ENCODE measurements at places on chromosomes 7 and 10.
A peak's percentile ranks its signal among the peaks of the same experiment; 100 is the strongest.

DNA sequence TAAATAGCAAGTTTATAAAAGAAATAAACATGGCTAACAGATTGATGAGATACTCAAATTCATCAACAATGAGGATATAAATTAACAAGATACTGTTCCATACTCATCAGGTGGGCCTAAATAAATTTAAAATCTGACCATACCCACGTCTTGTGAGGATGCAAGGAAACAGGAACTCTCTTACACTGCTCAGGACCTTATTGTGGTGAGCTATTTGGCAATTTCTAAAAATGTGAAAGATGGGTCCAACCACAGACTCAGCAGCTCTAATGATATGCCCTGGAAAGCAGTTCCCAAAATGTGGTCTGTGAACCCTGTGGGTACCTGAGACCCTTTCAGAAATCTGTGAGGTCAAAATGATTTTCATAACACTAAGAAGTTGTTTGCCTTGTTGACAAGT, 21.5 kb downstream of the RPP38 start:
- DNase-seq, result no peak

DNA sequence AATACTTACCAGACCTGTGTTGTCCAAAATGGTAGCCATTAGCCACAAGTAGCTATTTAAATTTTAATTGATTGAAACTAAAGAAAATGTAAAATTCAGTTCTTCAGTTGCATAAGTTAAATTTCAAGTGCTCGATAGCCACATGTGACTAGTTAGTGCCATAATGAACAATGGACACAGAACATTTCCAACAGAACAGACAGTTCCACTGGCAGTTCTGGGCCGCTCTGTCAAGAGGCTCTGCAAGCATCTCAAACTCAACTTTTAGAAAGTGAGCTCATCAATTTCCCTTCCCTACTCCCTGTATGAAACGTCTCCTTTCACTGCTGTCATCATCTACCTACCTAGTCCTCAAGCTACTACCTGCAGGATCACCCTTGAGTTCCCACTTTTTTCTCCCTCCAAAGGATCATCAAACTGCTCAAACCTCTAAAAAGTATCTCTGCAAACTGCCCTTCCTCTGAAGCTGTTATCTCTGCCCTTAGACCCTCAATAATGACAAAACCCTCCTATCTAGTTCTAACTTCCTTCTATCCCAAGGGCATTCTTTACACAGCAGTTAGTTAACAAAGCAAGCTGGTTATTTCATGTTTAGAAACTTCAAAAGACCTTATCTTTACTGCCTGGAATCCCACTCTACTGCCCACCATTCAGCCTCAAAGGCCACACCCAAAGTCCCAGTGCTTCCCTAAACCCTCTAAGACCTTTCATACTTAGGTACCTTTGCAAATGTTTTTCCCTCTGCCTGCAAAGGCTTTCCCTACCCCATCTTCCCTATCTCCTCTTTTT, 20.6 kb downstream of the SHTN1 start:
- no peak for DNase-seq

- no peak for DNase-seq
These were observed 252.6 kb upstream of the ANKRD30A start for GRCh38 chr10:36872702-36873393.

DNA sequence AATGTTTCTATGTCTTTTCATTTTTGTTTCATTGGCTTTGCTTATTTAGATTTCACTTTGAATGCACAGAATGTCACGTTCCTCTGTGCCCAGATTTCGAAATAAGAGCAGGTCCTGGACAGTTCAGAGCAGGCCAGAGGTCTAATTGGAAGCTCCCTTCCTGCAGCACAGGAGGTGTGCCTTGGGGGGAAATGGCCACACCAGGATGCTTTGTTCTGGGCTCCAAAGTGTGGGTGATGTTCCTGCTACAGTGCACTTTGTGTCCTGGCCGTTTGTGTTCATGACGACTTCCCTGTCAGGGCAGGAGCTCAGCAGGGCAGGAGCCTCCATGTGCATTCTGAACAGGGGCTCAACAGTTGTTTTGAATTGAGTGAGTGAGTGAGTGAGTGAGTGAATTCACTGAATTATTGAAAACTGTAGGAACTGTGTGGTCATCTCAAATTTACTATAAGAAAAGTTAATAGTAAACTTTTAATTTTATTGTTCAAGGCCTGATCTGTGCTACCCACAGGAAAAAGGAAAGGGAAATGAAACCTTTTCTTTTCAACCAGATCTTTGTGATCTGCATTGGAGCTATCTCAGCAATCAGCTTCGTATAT, 109.5 kb upstream of the GJD4 start:
- no peak for DNase-seq

DNA sequence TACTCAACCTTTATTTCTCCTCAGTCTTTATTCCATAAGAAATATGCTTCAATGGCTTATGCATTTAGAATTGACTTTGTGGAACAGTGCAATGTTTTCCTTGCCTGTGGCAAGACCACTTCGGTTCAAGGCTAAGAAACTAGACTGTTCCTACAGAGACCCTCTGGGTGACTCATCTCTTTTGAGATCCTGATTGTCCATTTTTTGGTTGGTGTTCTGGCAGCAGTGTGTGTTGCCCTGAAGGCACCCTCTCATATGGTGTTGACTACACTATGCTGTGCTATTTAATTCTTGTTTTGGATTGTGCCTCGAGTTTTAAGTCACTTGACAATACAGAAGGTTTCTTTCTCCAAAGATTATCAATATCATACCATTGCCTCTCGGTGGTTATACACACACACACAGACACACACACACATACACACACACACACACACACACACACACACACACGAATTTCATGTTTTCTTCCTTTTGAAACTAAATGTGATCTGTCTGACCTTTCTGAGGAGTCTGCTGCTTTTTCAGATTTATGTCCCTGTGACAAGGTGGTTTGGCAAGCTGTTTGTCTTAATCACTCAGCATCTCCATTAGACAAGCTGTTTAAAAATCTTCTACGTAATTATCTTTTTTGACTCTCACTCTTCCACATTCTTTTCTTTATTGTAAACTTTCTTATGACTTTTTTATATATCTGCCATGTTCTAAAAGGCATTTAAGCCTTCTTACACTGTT, 187.2 kb downstream of the VTI1A start:
- DNase-seq, result no peak

- DNase-seq, result no peak
These were observed 94.9 kb upstream of the SKAP2 start for GRCh38 chr7:26959290-26959689.

DNA sequence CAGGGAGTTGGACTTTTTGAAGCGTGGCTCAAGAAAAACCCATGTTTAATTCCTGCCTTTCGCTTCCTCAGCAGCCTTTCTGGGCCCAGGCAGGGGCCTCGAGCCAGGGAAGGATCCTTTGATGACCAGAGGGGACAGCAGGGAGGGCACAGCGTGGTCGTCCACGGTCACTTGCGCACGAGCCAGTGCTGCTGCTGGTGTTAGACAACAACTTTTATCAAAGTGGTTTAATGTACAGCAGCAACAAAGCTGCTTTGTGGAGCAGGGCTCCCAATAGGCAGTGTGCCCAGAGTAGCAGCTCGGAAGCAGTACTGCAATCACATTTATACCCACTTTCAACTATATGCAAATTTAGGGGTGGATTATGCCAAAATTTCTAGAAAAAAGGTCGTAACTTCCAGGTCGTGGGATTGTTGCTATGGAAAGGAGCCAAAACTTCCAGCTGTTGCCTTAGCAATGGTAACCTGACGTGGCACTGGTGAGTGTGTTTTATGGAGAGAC, 6.1 kb downstream of the GIMAP1 start:
- DNase-seq, result no peak

DNA sequence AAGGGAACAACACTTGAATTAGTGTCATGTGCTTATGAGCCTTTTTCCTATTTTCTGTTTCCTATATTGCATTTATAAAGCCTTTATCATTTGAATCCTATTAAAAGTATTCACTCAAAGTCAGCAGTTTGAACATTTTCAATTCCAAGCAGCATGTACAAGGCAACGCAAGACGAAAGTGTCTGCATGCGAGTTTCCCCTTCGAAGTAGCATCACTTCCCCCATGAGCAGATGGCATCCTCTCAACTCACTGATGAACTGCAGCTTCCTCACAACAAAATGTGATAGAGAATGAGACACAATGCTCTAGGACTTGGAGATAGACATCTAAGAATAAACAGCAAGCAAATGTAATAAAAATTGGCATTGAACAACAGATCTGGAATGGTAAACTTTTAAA, 270.7 kb downstream of the PRPF18 start:
- DNase-seq, result no peak

DNA sequence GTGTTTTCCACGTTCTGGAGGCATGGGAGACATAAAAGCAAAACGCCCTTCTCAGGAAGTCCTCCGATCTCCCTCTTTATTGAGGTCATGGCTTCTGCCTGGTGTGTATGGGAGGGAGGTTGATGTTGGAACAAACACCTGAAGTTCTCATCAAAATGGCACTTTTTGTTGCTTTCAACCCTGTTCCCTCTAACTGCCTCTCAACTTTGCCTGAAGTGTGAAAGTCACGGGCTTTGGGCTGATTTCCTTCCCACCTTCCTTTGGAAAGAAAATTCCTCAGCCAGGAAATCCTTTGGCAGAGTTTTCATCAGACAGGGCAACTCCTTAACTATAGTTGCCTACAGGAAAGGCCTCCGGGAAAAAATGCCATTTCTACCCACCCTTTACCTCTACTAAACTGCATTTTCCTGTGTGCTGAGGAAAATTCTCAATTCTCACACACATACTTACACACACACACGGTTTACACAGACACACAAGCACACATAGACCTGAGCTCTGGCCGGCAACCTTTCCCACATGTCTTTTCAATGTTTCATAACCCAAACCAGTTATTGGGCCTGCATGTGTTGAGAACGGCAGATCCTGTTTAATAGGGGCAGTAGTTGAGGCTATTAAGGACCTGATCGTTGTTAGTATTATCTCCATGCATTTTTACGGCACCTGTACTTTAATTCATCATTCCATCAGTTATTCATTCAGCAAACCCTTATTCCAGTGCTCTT, 36.4 kb downstream of the CYP17A1 start:
- no peak for DNase-seq

DNA sequence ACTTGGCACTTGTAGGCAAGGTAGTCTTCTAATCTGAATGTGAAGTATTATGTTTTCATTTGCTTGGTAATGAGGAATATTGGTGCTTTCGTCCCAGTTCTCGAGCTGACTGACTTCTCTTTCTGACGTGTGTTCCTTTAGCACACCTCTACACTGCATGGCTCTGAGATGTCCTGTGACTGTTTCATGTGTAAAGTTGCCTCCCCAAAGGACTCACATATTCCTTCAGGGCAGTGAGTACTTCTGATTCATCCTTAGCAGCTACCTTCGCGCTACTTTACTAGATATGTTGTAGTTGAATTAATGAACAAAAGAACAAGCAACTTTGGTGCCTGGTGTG, 113.7 kb downstream of the EGFR start:
- DNase-seq, result no peak

GRCh38 chr10:167383-167782, 32.1 kb downstream of the ZMYND11 start:
- no peak for DNase-seq

DNA sequence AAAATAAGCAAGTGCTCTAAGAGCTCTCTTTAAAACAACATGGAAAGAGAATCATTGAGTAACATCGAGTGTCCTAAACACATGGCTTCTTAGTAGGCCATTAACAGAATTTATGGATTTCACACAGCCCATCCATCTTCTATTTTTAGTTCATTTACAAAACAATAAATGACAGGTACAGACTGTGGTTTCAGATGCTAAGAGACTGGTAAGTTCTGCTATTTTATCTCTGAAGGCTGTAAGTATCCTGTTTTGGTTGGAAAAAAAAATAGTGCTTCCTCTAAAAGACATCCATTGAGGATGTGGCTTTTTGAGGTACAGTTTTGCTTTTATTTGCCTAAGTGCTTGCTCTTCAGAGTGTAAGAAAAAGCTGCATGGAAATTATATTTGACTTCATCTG, 27.4 kb upstream of the GNAI1 start:
- no peak for DNase-seq

DNA sequence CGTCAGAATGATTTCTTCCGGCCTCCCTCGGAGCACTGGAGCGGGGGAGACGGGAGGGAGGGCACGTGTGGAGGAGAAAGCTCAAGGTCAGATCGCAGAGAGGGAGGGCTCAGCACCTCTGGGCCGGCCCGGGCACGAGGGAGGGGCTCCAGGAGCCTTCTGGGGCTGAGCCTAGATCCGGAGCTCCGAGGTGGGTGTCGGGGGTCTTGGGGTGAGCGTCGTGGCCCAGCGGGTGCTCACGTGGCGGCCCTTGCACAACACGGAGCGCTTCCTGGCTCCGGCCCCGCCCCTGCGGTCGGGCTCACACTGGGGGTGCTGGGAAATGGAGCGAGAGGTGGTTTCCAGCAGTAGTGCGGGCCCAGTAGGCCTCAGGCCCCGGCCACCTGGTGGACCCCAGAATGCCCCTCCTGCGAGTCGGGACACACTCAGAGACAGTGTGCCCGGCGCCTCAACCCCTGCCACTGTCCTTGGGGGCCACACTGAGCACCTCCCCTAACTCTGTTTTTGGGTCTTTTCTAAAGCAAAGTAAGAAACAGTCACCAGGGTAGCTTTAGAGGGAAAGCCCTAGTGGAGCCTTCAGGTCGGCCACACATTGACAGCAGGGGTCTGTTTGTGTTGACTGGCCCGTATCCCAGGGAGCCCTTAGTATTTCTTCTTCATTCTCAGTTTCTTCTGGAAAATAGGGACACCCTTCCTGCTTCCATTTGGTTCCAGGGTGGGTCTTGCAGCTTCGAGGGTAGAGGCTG, 798 bp downstream of the PPIF start:
- peak; percentile 88 for DNase-seq

DNA sequence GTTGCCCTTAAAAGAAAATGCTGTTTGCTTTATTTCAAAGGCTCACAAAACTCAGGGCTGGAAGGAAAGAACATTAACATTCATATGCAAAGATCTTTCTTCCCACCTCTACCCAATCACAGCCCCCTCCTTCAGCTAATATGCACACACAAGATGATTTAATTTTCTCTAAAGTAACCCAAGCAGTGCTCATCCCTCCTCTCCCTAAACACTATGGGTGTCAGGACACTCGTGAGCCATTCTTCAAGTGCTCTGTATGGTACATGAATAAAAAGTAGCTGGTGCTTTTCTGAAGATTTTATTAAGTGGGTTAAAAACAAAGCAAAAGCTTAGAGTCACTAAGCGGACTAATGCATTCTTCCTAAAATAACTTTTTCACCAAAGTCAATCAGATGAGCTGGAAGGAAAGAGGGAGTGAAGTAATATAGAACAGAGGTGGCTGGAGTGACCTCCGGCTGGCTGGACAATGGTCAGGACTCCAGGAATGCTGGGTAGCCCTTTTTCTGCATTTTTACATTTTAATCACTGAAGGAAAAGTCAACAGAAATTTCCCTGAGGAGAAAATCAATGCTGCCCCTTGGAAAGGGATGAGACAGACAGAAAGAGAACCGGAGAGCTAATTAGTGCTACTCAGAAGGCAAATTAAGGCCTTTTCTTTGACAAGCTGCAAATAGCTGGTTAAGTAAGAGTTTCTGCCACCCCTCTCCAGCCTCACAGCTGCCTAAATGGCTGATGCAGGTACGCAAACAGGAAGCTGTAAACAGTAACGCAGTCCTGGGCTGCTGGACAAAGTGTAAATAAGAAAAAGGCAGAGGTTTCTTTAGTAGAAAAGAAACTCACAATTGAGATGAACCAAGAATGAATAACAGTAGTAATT, 6.6 kb downstream of the DGKI start:
- DNase-seq, result no peak

GRCh38 chr7:134298902-134299683, 17.6 kb downstream of the SLC35B4 start:
- DNase-seq, result no peak

Data from sciatic nerve (tissue), 2 donors.